T1000 (cell line): ENCODE measurements at places on chromosomes 2 and 18.

GRCh38 chr2:191115391-191115790 lies 35.4 kb downstream of the STAT4 start:
- no peak for DNase-seq

DNA sequence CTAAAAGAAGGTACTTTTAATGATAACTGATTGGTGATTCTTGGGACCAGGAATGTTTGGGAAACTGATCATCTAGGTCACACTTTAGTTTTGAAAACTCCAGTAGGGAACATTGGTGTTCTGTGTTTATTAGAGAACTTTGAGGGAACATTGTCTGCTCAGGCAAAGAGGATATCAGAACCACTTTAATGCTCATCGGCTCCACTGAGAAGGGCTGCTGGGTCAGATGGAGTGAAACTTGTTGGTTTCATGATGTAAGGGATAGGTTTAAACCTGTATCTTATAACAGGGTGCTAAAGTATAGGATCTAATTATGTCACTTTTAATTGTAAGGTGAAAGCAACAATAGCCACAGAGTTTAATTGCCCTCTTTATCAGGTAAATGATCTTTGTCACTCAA lies 14.2 kb upstream of the POLI start:
- DNase-seq = no peak

DNA sequence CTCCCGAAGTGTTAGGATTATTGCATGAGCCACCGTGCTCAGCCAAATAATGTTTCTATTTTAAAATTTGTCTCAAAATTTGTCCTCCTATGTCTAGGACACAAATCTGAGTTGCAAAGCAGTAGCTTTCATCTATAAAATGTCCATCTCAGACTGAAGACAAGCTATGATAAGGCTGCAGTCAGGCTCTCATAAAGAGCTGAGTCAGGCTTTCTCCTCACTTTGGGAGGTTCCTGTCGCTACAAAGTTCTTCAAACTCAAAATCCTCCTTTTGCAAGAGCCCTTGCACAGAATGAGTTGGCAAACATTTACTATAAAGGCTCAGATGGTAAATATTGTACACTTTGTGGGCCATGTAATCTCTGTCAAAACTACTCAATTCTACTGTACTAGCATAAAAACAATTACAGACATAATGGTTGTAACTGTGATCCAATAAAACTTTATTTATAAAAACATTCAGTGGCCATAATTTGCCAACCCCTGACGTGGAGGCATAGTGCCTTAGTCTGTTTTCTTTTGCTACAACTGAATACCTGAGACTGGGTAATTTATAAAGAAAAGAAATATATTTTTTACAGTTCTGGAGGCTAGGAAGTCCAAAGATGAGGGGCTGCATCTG lies 154.9 kb upstream of the SATB2 start:
- no peak for DNase-seq

DNA sequence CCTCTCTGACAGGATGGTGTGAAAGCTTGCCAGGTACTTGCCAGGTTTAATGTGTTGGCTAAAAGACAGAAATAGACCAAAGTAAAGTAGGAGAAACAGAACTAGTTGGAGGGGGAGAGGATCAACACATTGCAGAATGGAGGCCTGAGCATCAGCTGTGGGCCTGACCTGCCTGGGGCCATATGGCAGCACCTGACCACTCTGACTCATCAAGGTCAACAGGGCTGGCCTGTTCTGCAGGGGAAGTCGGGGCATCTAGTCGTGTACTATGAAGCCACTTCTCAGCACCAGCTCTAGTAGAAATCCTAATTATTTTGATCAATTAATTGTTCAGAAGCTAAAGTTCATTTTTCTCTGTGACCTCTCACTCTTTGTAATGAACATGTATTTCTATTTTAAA lies 35.8 kb upstream of the NOSTRIN start:
- no peak for DNase-seq

DNA sequence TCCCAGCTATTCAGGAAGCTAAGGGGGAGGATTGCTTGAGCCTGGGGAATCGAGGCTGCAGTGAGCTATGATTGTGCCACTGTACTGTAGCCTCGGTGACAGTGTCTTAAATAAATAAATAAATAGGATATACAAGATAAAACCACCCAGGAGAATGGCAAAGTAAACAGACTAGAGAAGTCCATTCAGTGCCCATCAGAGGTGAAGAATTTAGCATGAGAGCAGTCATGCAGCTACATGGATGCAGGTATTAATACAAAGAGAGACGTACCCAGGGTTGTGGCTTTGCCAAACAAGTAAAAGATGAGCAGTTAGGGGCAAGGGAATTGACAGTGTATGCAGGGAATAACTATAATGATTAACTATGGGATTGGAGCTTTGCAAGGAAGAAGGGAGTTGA lies 8.1 kb downstream of the STPG4 start:
- no peak for DNase-seq

DNA sequence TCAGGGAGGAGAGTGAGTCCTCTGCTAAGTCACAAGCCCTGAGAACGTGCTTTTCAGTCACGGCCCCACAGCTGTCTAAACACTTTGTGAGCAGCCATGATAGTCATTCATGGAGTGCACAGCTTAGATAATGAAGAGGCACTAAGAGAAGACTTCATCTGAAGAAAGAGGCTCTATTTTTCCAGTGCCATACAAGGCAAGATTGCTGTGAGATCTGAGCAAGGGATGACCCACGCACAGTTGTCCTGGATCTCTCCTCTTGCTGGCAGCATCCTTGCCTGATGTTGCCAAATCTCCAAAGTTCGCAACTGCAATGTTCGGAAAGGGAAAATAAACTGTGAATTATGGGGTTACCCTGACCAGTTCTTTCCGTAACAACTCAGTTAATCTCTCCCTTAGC lies 418.7 kb downstream of the MEIS1 start:
- no peak for DNase-seq

GRCh38 chr2:150043172-150043500 lies 444.3 kb downstream of the RND3 start:
- no peak for DNase-seq

DNA sequence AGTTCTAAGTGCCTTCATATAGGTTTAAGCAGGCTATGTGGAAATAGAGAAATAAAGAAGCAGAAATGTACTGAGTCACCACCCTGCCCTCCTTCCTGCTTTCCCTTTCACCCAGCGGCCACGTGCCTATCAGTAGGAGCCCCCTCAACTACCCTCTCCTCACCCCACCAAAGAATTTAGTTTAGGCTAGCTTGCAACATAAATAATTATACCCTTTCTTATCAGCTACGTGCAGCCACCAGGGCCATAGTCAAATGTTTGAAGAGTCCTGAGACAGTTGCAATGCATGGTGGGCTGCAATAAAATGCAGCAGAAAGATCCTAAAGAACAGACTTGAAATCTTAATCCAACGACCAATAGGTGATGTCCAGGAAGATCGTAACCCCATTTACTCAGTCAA lies 101.2 kb downstream of the RTP5 start:
- DNase-seq = no peak

DNA sequence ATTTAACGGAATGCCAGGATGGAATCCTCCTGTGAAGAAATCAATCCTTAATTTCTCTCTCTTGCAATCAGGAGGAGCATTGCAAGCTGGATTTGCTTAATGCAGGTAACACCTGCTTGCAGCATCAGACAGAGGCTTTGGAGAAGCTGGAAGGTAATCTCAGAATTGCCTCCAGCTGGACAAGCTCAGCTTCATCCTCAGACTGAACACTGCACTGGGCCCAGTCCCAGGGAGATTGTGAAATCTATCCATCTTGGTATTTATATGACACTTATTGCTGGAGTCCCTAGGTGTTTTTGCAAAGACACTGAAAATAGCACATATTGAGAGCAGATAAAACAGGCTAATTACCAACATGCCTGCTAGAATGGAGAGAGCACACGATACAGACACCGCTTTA lies 179.4 kb upstream of the SESTD1 start:
- no peak for DNase-seq

DNA sequence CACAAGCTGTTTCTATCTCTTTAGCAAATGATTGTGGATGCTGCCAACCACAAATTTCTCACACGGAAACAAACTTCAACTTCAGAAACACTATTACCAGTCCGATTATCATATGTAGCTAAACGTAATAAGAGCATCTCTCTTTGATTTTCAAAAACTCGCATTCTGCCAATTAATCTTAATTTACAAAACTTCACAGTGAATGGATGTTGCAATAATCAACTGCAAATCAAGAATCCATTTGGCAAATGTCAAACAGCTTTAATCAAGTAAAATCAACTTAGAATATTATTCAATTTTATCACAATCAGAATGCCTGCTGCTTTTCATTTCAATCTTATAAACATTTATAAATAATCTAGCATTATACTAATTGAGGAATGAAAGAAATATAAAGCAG lies 54.2 kb downstream of the DTNB start:
- no peak for DNase-seq

GRCh38 chr2:159084384-159085370 lies 116.2 kb downstream of the TANC1 start:
- DNase-seq = no peak

DNA sequence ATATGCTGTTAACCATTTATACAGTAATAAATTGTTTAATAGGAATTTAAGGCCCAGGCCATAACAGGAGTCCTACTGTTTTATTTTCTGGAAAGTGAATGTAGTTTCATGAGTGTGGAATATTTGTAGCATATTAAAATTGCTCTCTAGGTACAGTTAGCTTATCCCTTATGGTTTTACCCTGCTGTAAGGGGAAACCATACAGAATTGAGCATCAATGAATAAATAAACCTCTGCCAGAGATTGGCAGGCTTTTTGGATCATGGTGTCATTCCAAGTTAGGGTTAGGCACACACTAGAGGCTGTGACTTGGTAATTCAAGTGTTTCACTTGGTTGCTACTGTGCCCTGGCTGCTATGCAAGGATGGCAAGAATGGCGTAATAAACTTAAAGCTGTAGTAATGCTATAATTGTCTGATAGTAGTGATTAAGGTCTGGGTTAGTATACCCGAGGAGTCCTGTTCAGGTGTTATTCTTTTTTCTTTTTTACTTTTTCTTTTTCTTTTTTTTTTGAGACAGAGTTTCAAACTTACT lies 30.4 kb downstream of the BMPR2 start:
- no peak for DNase-seq

DNA sequence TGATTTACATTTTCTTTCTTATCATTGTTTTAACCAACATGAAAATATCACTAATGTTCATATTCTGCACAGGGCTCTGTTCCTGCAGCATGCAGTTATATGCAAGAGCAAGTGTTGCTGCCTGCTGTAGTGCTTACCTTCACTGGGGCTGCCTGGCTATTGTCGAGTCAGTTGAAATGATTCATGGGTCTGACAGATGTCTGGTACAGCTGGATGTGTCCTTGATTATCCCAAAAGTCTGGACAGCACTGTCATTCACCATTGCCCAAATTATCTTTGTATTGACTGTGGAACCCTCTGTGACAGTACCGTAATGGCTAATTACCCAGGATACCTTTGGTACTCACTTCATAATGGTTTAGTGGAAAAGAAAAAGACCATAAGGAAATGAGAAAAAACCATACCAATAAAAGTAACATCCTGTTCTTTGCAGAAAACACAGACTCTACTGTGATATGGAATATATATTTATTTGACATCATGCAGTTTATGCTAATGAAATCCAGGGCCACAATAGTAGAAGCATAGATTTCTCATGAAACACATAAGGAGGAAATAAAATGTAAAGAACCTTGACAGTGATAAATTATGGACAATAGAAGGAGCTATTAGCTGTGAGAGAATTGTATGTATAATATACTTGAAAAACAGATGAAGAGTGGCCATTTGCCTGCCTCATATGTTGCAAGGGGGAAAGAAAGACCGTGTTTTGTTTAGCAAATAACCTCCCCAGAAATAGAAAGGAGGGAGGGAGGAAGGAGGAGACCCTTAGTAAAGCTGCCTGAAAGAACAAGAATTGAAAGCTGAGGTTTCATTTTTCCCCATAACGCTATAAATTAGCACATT lies 249.8 kb upstream of the ATP5MC3 start:
- DNase-seq = no peak

DNA sequence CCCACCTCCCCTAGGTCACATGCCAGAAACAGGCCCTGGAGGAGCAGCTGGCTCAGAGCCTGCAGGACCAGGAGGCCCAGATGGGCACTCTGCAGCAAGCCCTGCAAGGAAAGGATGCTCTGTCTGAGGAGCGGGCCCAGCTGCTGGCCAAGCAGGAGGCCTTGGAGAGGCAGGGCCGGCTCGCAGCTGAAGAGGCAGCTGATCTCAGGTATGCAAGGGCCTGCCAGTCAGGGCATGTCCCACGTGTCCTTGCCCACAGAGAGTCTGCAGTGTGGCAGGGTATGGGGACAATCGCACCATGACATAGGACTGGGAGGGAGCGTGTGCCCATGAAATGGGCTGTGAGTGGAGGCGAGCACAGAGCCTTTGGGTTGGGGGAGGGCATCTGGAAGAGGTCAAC lies 39.9 kb downstream of the CROCC2 start:
- DNase-seq = no peak

DNA sequence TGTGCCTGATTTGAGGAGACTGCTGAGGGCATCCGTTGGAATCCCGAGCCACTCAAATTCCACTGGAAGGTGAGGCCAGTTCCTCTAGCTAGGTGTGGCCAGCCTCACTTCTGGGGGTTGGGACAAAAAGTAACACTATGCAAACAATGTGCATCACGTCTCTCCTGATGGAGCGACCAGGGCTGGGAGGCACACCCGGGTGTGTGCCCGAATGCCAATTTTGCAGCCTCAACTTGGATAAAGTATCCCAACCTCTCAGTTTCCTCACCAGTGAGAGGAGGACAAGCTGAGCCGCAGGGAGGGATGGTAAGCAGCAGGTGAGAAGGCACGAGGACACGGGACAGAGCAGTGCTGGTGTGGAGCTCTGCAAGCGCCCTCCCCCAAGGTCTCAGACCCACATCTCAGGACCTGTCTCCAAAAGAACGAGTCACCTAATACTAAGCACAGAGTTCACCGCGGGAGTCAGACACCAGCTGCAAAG lies 218.3 kb downstream of the HAUS1 start:
- no peak for DNase-seq

DNA sequence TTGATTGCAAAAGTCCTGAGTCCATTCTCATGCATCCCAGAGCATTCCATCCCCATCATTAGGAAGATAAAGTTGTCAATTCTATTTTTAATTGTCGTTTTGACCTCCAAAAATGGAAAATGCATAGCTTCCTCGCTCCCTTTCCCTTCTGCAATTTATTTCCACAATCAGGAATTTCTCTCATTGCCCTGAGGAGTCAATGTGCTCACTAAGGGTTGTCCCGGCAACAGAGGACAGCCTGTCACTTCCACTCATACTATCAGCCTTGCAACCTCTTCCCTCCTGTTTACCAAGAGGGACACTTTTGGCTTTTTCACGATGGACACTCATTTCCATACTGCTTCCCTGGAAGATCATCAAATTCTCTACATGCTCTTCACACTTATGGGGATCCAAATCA lies 164.8 kb downstream of the MYO5B start:
- DNase-seq = no peak

- DNase-seq = no peak
These were observed 160.9 kb downstream of the NCKAP5 start for GRCh38 chr2:133407341-133407740.
